ENCODE measurements at places on chromosomes 6 and 20.

DNA sequence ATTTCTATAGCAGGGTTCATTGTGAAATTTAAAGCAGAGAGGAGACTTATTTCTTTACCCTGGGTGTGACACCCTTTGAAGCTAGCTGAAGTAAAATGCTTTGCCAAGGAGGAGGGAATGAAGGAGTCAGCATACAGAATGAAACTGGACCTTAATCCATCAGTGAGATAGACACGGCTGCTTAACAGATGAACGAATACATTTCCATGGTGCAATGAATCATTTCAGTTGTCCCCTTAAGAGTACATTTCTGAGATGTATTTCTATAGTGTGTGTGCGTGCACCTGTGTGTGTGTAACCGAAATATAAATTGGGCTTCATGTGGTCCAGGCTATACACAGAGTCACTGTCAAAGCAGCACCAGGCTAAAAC lies 73.8 kb upstream of the CD93 start:
- DNase-seq, result no peak

DNA sequence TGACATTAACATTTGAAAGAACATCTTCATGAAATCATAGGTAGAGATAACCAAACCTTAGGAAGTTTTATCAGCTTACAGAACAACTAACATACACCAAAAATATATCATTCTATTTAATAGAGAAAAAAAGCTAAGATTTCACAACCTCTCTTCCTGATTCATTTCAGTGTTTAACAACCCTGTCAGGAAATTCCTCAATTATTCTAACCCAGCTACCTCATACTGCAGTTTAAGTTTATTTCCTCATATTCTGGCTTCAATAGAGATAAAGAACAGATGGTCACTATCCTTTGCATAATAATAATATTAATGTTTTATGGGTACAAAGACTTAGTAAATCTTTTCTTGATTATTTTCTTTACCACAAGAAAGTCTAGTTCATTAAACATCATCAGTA lies 112.9 kb upstream of the HSF2 start:
- no peak for DNase-seq

DNA sequence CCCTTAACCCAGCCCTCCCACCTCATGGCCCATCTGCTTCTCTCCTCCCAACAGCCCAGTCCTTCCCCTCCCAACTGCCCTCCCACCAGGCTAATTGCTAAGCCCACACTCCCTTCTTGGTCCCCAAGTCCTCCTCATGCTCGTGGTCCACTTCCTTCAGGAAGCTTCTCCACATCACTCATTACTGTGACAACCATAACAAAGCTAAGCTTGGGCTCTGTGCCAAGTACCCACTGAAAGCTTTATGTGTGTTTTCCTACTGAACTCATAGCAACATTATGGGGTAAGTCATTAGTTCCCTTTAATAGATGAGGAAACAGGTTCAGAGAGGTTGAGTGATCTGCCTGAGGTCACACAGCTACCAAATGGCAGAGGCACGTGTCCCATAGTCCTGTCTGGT lies 16.2 kb downstream of the FRS3 start:
- no peak for DNase-seq

DNA sequence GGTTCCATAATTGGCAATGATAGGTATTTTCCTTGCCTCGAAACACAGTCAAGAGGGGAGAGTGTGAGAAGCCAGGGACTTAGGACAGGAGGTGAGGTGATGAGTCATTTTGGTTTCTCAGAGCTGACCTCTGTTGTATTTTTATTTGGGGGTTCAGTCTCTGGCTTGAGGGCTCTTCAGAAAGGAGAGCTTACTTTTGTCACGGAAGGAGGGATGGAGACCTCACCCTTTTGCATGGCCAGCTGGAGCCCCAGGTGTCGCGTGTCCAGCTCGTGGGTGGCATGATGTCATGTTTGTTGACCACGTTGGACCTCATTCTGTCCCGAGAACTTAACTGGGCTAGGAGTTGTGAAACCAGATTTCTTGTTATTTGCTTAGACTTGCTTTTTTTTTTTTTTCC lies 293.9 kb downstream of the QKI start:
- DNase-seq, result no peak

- DNase-seq, result no peak
These were observed 281.4 kb downstream of the SMOC2 start for GRCh38 chr6:168722397-168722796.

GRCh38 chr6:3045777-3046176 lies 22.5 kb upstream of the RIPK1 start:
- DNase-seq, result no peak

- DNase-seq, result no peak
These were observed 54.0 kb upstream of the CCN2 start for GRCh38 chr6:132005178-132005577.
